ENCODE measurements at places on chromosomes 1 and 21.

DNA sequence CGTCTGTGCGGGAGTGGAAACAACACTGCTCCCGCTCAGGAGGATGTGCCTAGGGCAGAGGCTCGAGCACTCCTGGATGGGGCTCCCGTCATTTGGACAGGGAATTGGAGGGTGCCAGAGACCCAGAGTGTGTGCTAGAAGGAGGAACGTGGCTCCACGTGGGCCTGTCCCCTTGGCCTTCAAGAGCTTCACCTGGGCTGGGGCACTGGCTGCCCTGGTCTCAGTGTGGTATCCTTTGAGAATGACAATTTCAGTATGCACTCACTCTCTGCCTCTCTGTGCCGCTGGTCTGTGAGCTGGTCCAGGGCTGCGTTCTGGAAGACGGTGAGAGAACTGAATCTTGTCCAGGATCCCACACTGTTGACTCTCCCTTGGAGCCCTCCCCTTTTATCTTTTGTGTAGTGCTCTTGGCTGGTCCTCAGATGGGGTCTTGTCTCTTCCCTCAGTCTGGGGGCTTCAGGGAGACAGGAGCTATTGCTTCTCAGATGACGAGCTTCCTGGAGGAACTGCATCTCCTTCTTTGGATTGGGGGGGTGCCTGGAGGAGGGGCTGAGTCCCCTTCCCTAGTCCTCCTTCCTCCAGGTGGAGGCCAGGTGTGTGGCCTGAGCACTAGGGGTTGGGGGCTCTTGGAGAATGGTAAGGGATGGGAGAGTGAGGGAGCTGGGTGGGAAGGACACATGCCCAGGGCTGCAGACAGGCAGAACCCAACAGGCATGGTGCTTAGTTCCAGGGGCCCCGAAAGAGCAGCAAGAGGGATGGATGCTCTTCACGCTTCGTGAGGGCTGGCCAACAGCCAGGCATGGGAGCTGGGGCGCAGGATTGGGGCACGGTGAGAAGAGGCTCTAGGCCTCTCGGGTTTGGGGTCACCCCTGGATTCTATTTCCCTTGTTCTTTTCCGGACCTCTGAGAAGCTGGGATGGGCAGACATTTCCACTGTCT is 14.8 kb upstream of the ETV3L start:
- DNase-seq, result no peak

DNA sequence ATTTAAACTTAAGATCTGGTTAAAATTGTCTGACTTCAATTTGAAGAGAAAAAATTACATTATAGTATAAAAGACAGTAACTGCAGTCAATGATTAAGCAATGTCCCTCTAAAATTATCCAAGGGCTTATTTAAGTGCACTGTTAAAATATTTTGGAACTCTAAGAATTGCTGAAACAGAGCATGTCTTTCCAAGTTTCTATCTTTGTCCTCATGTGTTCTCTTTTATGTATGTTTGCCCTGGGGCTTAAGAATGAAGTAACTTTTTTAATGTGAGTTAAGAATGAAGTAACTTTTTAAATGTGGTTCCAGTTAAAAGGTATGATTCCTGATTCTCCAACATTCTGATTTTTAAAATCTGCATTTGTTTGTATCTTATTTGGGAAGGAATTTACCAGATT is 69.0 kb upstream of the MARK1 start:
- no peak for DNase-seq

DNA sequence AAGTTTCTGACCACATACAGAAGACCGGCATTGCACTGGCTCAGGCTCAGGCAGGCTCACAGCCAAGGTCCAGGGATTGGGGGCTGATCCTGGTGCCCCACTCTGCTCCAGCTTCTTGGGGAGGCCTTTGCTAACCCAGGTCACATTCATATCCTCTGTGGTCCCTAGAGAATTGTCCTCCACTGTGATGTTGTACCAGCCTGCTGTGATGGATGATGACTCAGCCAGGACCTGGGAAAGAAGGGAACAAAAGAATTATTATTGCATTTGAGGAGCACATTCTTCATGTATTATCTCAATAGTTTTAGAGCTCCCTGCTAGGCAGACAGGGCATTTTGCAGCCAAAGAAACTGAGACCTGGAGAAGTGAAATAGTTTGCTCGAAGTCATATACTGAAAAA is 114.3 kb upstream of the ETV3 start:
- DNase-seq, result no peak

DNA sequence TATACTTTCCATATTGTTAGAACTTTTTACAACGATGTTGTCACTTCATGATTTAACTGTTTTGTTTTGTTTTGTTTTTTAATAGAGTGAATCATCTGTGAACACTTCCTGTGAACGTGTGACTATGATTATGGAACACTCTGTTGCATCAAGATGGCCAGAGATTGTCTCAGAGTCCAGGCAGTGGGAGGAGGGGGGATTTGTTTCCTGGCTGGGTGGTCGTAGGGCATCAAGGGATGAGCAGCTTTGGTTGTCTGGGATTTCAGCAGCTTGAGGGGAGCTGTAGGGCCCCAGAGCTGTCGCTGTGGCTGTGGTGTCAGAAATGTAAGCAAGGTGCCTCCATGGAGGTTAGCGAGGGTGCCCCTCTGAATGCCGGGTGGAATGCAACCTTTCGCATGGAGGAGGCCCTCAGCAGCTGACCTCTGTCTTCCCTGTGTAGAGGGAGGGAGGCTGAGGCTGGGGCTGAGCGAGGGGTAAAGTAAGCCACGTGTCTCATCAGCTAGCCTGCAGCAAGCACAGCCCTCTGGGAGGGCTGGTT is 21.4 kb downstream of the NEK2 start:
- DNase-seq, result peak; percentile 75

DNA sequence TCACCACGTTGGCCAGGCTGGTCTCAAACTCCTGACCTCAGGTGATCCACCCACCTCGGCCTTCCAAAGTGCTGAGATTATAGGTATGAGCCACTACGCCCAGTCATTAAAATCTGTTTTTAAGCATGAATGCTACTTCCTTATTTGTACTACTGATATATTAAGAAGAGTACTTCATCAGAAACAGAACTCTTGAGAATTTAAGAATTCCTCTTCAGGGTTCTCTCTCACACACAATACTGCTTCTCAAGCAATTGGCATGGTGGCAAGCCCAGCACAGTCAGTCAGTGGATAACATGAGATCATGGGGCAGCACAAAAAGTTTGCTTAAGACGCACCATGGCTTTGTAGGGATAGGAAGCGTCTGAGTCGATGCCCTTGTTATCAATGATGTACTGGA is 14.1 kb downstream of the CTSS start:
- no peak for DNase-seq

GRCh38 chr1:62841587-62842169 is 57.7 kb downstream of the ATG4C start:
- DNase-seq, result peak; percentile 60

- peak; percentile 39 for DNase-seq
Observed at GRCh38 chr1:31064718-31065309, 703 bp downstream of the PUM1 start.

GRCh38 chr1:208903251-208903905 is 659.2 kb upstream of the PLXNA2 start:
- DNase-seq, result no peak

- DNase-seq, result no peak
Observed at GRCh38 chr1:71116729-71117128, 35.9 kb upstream of the ZRANB2 start.

GRCh38 chr21:44756423-44757185 is 45.0 kb downstream of the UBE2G2 start:
- DNase-seq, result no peak

GRCh38 chr1:96931136-96931535 is 209.6 kb downstream of the PTBP2 start:
- no peak for DNase-seq

GRCh38 chr1:33433509-33434362 is 2.8 kb upstream of the PHC2 start:
- peak; percentile 97 for DNase-seq

GRCh38 chr1:194419721-194420120 is 1233.3 kb upstream of the B3GALT2 start:
- DNase-seq, result no peak

DNA sequence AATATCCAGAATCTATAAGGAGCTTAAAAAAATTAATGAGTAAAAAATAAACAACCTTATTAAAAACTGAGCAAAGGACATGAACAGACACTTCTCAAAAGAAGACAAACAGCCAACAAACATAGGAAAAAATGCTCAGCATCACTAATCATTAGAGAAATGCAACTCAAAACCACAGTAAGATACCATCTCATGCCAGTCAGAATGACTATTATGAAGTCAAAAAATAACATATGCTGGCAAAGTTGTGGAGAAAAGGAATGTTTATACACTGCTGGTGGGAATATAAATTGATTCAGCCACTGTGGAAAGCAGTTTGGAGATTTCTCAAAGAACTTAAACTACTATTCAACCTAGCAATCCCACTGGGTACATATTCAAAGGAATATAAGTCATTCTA is 25.3 kb downstream of the PIGK start:
- no peak for DNase-seq

- no peak for DNase-seq
Observed at GRCh38 chr1:43563876-43564539, 33.3 kb downstream of the PTPRF start.

- DNase-seq, result no peak
Observed at GRCh38 chr1:106564192-106564591, 492.3 kb upstream of the PRMT6 start.

GRCh38 chr1:11802616-11802972 is 3.2 kb downstream of the MTHFR start:
- no peak for DNase-seq

DNA sequence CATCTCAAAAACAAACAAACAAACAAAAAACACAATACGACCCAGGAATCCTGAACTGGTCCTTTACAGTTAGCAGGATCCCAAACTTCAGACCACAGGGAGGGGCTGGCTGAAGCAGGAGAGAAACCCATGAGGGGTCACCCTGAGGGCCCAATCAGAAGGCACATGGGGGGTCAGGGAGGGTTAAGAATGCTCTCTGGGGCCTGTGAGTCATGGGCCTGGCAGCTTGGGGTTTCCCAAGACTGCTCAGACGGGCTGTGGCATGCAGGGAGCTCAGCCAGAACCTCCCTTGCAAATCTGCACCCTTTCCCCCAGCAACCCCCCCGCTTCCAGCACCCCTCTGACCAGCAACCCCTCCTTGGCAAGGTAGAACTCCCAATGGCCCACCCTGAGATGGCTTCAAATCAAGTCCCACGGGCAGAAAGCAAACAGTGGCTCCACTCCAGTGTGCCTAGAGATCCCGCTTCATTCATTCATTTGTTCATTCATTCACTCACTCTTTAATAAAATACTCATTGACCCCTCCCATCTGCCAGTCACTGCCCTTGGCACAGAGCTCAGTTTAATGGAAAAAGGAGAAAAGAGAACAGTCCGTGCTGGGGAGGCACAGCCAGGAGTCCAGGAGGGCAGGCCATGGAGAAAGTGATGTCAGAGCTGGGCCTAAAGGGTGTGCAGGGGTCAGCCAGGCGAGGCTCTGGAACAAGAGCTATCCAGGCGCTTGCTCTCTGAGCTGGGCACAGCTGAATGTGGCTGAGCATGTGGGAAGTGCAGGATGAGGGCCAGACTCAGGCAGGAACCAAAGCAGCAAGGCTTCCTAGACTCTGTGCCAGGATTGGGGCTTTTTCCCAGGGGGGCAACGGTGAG is 8.2 kb downstream of the UQCRHL start:
- DNase-seq, result peak; percentile 78

- no peak for DNase-seq
Observed at GRCh38 chr1:185960422-185961321, 226.5 kb downstream of the HMCN1 start.

DNA sequence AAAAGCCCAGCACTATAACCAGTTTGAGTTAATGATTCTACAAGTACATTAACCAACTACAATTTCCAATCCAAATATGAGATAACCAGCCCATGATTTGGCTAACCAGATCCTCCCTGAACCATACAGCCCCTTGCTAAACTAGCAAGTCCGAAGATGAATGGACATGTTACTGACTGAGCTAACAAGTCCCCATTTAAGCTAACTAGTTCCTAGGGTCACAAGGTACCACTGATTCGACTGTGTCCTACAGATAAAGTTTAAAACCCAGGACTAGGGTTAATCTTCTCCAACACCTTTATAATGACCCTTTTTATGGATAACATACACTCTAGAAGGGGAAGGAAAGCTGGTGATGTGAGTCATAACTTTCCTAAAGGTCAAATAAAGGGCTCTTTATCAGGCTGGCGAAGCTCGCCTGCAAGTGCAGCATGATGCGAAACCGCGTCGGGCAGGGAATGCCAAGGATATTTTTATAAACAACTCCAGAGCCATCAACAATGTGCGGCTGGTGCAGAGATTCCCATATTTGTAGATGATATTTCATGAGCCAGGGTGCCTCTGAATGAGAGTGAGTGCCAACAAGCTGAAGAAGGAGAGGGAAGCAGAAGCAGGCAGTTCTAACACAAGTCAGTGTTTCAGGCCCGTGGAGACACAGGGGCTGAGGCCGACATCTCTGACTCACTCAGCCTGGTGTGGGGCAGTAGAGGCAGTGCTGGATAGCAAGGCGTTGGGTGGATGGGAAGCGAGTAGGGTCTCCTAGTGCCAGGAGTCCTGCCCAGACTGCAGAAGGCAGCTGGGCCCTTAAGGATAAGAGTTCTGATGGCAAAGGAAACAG is 75.6 kb upstream of the ROR1 start:
- DNase-seq, result no peak

DNA sequence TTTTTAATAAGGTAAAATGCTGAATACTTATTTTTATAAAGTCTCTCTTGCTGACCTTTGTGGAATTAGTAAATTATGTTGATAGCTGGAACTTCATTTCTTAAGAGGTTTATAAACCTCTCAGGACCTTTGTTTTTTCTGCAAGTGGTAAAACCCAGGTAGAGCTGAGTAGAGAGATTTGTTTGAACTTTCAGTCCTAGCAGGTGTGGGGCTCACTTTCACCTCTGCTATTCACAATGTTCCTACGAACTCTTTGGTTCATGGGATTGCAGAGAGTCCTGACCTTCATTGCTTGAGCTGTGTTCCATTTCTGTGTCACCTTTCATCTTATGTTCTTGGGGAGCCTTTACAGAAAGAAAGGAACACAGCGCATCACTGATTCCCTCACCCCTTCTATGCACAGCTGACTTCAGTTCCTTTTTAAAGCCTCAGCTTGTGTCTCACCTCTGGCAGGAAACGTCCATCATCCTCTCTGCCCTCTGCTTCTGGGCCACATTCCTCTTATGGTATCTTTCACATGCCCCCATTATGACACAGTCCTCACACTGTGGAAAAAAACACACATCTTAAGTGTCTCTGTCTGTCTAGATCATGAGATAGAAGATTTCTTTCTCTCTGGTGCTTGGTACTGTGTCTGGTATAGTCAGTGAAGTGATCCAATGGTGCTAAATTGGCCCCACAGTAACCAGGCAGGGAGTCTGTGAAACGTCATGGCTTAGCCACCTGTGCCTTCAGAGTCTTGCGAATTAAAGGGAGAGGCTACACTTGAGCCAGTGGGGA is 262.5 kb upstream of the B3GALT2 start:
- no peak for DNase-seq

DNA sequence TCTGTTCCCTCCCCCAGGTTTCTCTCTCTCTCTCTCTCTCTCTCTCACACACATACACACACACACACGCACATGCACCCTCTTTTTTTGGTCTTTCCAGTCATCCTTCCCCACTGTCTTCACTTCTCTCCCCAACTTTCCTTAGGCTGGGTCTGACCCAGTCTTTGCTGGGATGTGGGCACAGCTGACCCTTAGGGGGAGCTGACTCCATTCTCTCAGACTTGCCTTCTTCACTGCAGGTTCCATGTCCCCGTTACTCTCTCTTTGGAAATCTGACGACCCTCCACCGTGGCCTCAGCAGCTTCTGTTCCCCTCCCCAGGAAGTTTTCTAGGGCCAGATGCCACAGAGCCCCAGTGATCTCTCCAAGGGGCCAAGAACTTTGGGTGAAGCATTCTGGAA is 2.1 kb downstream of the DISP3 start:
- DNase-seq, result no peak
